ENCODE measurements at places on chromosomes 5 and 9.

GRCh38 chr9:88976890-88977257, 14.4 kb upstream of the S1PR3 start:
- no peak for DNase-seq

DNA sequence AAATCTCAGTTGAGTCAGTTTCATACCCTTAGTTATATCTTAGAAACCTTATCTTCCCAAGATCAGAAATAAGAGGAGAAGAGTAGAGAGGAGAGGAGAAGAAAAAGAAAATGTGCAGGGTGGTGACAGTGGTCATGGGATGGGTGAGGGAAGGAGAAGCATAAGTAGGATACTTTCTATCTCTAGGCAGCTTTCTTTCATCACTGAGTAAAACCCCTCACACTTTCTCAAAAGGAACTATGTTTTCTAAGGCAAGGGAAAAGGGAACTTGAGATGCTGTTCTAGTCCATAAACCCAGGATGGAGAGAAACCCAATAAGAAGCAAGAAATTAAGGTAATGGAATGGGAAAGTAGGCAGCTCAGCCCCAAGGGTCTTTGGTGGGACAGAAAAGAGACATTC, 225.3 kb downstream of the MCTP1 start:
- DNase-seq: no peak

GRCh38 chr5:135120951-135121350, 86.9 kb upstream of the PITX1 start:
- no peak for DNase-seq

DNA sequence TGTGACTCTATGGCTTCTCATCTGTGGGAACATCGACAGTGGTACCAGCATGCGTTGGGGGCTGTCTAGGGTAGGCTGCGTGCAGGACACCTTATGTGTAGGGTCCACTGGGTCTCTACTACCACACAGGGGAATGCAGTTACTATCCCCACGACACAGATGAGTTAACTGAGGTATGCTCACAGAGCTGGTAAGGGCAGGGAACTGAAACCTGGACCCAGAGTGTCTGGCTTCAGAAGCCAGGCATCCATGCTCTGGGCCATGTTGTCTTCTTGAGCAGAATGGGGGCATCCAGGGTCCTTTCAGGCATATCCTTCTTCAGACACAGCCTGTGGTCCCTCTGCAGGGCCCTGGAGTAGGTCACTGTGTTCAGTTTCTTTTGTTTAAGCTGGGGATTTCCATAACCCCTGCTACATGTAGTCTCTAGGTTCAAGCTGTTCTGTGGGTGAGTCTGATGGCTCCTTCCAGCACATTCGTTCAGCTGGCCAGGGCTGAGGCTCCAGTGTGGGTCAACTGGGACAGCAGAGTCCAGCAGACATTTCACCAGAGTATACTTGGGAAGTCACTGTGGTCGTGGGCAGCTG, 148.8 kb downstream of the GADD45G start:
- no peak for DNase-seq

GRCh38 chr5:103505581-103506305, 56.8 kb downstream of the NUDT12 start:
- no peak for DNase-seq
